ENCODE measurements at places on chromosomes 2 and 18.
A peak's percentile ranks its signal among the peaks of the same experiment; 100 is the strongest.

GRCh38 chr2:101766871-101767739, 69.6 kb downstream of the MAP4K4 start:
- DNase-seq: peak; percentile 81

DNA sequence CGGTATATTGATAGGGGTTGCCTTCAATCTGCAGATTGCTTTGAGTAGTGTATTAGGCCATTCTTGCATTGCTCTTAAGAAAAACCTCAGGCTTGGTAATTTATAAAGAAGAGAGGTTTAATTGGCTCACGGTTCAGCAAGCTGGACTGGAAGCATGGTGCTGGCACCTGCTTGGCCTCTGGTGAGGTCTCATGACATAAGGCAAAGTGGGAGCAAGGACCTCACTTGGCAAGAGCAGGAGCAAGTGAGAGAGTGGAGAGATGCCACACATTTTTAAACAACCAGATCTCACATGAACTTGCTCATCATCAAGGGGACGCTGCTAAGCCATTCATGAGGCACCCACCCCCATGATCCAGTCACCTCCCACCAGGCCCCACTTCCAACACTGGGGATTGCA, 4.9 kb downstream of the MAP3K2 start:
- DNase-seq: no peak

DNA sequence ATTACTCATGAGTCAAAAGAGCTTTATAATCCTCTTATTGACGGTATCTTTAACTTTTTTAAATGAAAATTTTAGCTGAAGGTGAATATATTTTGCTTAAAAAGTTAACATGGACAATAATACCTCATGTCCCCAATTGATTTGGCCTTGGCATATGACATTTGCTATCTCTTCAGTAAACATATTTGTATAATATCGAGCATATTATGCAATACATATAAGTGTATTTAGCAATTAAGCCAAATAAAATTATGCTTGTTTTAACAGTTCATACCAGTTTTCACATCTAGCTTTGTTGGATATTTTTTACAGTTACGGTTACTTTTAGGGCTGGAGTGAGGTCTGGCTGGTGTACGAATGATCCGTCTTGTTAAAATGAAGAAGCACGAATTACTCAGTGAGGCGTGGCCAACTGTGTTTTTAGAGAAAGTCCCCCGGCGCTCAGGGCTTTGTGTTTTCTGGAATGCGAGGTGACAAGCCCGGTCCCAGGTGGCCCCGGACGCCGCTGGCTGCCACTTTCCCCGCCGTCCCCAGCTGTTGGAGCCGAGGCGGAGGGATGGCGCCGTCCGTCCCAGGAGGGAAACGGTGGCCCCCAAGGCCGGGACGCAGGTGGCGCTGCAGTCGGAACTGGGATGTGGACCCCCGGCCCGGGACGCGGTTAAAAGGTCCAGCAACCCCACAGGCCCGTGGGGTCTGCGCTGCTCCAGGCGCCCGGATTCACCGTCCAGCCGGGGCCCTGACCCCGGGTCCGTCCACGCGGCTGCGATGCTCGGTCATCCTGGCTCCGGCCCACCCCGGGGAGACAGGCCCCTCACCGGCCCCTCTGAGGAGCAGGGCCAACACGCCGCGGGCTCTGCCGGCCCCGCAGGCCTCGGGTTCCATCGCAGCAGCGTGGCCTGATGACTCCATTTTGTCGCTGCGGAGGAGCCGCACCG, 41.3 kb downstream of the TMEM18 start:
- no peak for DNase-seq

GRCh38 chr2:37766106-37766505, 94.7 kb upstream of the CDC42EP3 start:
- no peak for DNase-seq

DNA sequence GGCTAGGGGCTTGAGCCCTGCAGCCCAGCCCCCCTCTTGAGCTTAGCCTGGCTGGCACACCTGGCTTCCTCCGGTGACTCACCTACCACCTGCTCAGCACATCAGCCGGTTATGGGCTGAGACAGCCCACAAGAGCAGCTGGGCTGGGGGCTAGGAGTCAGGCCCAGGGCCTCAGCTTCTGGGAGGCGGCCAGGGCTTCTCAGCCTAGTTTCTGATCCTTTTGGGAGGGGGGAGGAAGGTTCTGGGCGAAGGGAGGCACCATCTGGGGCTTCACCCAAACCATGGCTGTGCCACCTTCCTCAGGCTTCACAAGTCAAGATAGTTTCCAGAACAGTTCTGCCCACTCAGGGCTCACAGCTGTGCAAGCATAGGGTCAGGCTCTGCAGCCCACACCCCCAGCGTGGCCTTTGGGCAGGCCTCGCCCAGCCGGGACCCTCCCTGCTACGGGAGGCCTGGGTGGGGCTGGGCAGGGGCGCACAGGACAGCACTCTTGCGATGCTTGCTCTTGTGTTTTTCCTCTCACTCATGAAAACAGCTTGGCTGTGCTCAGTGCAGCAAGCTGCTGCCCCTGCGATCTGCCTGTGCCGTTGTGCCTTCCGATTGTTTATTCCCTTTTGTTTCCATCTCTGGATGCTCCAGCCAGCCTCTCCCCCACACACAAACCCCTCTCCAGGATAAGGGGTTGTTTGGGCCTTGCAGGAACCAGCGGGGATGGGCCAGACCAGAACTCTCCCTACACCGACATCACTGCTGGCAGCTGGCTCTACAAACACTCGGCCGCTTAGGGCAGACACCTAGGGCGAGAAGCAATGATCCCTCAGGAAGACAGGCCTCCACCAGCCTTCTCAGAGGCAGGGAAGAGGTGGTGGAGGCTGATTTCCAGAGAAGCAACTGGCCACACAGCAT, 26.1 kb upstream of the SEMA4C start:
- no peak for DNase-seq

DNA sequence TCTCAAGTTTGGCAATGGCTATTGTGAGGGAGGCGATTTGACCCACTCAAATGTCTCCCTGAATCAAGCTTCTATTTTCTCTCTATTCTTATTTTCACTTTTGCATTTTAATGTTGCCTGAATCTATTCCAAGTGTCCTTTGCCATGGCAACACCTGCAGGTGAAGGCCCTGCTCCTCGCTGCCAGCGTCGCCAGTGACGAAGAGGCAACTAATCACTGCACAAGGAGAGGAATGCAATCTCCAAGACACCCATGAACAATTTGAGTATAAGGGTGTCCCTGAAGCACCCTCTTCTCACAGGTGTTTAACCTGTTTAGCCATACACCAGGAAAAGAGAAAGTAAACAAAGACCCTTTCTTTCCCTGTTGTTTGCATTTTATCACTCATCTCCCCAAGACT, 165.6 kb upstream of the VRK2 start:
- DNase-seq: no peak

GRCh38 chr18:79856119-79857007, 58.6 kb downstream of the KCNG2 start:
- peak; percentile 58 for DNase-seq

- no peak for DNase-seq
Measured at GRCh38 chr2:174595116-174595809, 2.3 kb downstream of the WIPF1 start.

DNA sequence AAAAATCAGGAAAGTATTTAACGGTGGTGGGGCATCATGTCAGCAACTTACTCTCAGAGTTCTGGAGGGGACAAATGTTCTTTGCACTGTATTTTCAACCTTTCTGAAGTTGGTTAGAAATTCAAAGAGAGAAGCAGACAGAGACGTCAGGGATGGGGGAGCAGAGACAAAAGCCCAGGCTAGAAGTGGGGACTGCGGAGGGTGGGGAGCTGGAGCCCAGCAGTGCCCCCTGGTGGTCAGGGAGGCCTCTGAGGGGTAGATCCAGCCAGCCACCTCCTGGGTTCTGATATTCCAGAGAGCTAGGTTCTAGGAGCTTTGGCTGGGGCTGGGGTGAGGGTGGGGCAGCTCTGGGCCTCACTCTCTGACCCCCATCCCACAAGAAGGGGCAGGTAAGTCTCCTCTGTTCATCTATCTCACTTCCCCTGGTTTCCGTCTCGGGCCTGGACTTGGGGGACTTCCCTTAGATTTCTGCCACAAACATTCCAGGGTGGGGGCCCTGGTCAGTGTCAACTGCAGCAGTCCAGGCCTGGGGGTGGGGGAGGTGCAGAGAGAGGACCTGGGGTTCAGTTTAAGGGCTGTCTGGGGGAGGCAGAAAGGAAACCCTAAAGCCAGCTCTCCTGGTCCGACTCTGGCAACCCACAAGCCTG, 8.9 kb downstream of the TNS1 start:
- peak; percentile 77 for DNase-seq

- DNase-seq: no peak
Measured at GRCh38 chr18:29726646-29727045, 1315.9 kb downstream of the DSC3 start.

GRCh38 chr2:197035002-197035401, 108.5 kb upstream of the PGAP1 start:
- no peak for DNase-seq

GRCh38 chr2:61335187-61335586, 135.7 kb downstream of the USP34 start:
- DNase-seq: no peak

- no peak for DNase-seq
Measured at GRCh38 chr2:18372641-18373040, 187.8 kb downstream of the RDH14 start.

DNA sequence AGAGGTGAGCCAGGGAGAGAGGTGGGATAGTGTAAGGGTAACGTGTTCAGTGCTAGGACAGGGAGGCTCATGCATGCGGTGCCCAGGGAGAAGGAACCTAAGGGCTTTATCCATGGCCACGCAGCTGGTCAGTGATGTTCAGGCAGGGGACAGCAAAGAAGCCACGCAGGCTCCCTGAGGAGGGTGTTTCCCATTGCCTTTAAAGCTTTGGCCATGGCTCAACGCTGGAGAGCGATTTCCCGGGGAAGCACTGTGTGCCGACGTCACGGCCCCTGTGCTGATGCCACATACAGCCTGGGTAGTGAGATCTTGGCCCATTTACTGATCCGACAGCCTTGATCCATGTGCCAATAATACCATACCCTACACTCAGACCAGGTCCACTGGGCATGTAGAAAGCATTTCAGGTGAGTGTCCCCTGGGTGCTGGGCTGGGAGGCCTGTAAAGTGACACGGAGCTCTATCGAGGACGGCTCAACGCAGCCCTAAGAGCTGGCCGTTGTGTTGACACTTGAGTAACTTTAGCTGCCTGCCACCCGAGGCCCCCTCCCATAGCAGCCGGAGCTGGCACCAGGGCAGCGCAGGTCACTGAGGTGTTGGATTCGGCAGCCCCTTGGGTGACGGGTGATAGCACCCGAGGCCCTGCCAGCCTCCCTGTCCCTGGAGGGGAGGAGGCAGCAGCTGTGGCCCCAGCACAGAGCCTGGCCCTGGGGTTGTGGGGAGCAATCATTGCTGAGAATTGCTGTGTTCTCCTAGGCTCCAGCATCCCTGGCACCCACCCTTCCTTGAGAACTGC, 41.4 kb downstream of the PDIA6 start:
- no peak for DNase-seq

DNA sequence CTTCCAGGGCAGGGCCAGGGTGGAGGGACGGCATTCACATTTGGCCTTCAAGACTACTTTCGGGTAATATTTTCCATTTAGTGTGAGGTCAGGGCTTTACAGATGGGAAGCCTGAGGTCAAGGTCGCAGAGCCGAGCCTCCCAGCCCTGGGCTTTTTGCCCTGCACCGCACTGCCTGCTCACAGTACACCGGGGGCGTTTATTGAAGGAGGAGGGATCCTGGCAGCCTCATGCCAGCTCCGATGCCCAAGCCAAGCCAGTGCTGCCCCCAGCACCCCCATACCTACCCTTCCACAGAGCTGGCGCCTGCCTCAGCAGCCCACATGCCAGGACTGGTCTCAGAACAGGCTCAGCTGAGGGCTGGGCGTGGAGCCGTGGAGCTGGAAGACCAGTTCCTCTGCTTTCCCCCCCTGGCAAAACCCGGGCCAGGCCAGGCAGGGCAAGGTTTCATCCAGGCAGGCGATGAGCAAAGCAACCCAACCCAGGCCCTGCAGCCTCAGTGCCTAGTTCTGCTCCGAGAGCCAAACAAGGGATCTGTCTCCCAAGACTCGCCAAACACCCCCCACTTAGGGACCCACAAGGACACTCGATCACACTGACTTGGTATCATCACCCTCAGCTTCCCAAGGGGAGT, 11.9 kb downstream of the SDC1 start:
- no peak for DNase-seq

DNA sequence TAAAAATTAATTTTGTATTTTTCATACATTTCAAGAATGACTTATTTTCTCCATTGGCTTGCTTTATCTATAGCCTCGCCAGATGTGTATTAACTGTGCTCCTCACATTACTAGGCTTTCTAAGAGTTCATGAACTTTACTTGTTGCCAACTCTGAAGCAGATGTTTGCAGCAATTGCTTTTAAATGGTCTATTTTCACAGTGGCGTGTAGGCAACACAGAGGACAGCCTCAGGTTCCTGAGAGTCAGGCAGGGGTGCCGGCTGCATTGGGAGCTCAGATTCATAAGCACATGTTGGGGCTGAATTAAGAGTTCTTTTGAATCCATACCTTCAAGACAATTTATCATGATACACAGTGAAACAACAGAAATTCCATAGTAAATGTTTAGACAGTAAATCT, 179.2 kb upstream of the PXDN start:
- DNase-seq: no peak

- DNase-seq: no peak
Measured at GRCh38 chr2:234163510-234164045, 113.1 kb downstream of the SPP2 start.

GRCh38 chr18:40356168-40356567, 1598.9 kb upstream of the PIK3C3 start:
- no peak for DNase-seq

DNA sequence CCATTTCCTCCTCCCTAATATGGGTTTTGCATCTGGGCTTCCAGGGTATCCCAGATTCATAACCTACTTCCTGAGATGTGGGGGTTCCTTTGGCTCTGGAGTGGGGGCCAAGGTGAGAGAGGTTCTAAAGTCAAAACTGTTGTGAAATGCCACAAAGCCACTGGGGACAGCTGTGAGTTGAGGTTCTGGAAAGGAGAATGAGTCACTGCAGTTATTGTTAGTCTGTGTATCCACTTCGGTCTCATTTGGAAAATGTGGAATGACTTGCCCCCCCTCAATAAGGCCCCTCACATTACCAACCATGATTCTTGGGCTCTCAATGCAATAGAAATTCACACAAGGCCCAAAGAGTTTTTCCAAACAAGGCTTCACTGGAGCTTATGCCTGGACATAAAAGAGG, 51.1 kb upstream of the LGALSL start:
- no peak for DNase-seq

DNA sequence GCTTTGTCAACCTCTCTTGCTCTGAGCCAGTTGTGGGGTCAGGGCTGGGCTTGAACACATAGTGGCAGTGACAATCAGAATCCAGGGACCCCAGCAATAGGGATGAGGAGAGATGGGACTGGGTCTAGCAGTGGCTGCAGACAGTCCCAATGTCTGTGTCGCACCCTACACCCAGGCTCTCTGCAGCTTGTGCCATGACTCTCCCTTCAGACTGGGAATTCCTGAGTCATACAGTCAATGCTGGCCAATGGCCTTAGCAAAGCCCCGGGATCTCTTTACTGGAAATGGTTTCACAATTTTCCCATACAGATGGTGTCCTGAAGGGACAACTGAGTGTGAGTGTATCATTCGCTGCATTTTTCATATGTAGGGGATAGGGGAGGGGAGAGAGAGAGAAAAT, 74.2 kb upstream of the CELF4 start:
- DNase-seq: no peak

Measured in AG20443 (cell line).